Fibroblast of skin of back (primary cell): ENCODE measurements at places on chromosomes 6 and 20.
A peak's percentile ranks its signal among the peaks of the same experiment; 100 is the strongest.

- DNase-seq, result peak; percentile 76
Observed at GRCh38 chr20:57882451-57883161, 172.8 kb upstream of the PMEPA1 start.

- DNase-seq, result no peak
Observed at GRCh38 chr20:11467436-11467835, 450.3 kb upstream of the BTBD3 start.

DNA sequence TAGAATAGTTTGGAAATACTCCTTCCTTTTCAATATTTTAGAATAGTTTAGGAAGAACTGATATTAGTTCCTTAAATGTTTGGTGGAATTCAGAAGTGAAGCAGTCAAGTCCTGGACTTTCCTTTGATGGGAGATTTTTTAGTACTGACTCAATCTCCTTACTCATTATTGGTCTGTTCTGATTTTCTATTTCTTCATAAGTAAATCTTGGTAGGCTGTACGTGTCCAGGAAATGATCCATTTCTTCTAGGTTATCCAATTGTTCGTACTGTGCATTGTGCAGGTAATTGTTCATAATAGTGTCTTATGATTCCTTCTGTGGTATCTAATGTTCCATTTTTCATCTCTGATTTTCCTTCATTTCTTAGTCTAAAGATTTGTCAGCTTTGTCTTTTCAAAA is 138.9 kb downstream of the SYCP2 start:
- no peak for DNase-seq

- peak; percentile 10 for DNase-seq
Observed at GRCh38 chr6:134198093-134198492, 119.8 kb downstream of the SGK1 start.

DNA sequence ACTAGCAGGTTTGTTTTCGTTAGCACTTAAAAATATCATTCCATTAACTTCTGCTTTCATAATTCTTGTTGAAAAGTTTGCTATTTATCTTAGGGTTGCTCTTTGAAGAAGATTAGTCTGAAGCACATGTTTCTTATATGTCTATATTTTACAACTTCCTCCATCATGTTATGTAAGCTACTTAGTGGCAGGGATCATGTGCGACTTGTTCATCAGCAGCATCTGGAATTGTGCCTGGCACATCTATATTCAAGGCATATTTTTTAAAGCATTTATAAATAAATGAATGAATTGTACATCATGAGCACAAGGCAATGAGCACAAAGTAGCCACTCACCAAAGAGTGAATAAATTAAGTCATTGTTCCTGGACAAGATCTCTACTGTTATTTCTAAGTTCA is 187.2 kb upstream of the COL21A1 start:
- no peak for DNase-seq

GRCh38 chr20:13613917-13614316 is 24.8 kb downstream of the TASP1 start:
- DNase-seq, result peak; percentile 9

- no peak for DNase-seq
Observed at GRCh38 chr6:24536466-24536865, 41.7 kb downstream of the ALDH5A1 start.

DNA sequence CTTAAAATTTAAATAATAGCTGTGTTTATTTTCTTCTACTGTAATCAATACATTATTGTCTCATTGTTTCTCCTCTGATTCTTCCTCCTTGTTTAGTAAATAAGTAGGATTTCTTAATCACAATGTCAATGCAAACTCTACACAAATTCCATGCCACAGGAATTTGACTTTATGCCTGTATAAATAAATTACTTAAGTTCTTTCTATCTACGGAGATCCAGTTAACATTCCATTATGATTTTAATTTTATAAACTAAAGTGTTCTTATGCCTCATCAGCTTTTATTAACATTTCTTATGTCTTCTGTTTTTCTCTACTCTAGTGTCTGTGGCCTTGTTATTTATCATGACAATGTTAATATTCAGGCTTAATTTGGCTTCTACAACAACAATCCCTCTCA is 1169.2 kb downstream of the GRIK2 start:
- DNase-seq, result peak; percentile 1

DNA sequence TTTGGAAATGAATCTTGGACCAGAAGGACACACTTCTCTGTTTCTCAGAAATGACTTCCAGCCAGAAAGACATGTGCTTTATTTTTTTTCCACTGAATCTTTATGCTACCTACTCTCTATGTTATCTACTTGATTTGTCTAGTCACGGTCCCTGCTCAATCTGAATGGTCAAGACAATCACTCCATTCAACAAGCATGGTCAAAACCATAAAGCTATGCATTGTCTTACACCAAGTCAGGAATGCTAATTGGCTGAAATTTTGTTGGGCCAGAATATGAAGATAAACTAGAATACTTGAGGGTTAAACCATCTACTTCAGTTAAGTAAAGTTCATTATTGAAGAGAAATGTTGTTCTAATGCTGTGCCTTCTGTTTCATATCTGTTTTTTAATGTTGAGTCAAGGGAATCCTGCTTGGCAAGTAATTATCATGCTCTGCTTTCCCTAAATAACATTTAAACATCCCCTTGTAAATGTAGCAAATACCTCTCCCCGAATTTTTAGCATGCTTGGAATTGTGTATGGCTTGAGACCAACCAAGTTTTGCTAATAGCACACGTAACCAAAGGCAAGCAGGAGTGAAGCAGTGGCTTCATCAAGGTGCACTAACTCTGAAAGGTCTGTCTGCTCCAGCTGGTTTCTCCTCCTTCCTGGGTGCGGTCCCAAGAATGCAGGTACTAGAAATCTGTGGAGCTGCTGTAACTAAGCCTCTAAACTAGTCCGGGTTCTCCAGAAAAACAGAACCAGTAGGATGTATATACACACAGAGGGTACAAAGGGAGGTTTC is 190.3 kb upstream of the CDYL start:
- DNase-seq, result no peak

- no peak for DNase-seq
Observed at GRCh38 chr6:105949869-105950268, 136.3 kb upstream of the PRDM1 start.

GRCh38 chr20:53857723-53858236 is 212.6 kb downstream of the BCAS1 start:
- no peak for DNase-seq

DNA sequence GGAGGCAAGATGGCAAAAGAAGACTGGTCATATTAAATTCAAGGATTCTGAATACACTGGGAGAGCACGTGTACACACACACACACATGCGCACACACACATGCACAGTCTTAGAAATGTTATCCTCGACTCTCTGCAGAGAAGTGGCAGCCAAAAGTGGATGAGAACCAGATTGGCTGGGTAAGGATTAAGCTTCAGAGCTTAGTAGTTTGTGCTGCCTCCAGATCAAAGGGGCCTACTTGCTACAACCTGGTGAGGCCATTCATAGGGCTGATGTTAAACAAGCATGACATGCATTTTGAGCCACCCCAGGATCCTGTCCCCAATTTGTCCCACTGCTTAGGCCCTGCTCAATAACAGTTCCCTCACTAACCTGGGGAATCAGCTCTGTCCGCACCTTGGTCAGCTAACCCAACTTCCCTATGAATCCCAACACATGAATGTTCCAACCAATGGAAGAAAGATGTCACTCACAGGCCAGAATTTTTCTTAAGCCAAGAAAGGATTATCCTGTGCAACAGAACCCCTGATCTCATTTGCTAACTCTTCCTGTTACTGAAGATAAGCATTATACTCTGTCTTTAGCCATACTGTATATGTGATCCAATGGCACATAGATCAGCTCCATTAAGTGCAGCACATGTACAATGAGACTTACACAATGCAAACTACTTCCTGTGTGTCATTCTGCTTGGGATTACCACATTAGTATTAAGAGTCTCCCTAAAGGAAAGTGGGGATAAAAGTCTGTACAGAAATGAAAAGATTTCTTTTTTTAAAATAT is 31.0 kb downstream of the TOMM6 start:
- DNase-seq, result no peak

GRCh38 chr20:37236462-37236861 is 25.2 kb downstream of the GHRH start:
- DNase-seq, result no peak

DNA sequence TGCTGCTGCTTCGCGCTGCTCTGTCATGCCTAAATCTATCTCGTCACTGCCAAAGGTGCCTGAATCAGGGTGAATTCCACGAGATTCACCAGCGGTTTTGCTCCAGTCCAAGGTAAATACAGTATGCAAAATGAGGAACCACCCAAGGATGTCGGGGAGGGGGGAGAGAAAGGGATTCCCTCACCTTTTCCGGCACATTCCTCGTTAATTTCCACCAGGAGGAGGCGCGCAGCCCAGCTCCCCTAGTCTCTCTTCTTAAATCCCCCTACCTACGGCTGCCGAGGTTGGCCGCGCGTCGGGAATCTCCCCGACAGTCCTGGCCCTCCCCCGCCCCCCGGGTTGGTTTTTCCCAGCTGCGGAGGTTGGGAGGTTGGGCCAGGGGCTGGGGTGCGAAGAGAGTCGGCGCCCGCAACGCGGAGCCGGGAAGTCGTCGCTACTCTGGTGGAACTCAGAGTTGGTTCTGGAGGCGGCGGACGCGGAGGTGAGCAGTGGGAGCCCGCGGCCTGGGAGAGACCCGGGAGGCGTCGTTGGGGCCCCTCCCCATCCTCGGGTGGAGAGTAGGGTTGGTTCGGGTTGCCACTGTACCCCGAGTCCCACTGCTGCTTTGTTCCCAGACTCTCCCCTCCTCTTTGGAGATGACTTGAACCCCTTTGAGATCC is at the start of gene TPBG:
TSS of gene TPBG (plus strand) at position 390 of the 659 bp plus-strand sequence. CDS start 1,145 bp downstream, outside the sequence.
- DNase-seq, result peak; percentile 79

GRCh38 chr6:10140824-10141223 is 274.1 kb downstream of the TFAP2A start:
- DNase-seq, result no peak

DNA sequence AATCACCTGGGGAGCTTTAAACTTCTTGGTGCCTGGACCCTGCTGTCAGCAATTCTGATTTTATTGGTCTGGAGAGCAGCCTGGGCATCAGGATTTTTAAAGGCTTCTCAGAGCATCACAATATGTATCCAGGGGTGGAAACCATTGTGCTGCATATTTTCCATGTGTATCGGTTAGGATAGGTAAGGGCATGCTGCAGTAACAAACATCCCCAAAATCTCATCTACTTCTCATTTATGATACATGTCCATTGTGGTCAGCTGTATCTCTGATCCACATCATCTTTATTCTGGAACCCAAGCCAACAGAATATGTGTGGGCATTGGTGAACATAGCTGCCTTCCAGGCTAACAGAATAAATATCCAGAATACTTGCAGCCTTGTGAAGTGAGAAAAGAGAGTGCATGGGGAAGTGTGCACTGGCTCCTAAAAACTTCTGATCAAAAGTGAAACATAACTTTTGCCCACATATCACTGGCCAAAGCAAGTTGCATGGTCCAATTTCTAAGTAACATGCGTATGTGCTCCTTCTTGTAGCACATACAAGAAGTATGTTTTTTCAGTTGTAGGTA is 215.1 kb downstream of the ZMYND8 start:
- DNase-seq, result no peak

DNA sequence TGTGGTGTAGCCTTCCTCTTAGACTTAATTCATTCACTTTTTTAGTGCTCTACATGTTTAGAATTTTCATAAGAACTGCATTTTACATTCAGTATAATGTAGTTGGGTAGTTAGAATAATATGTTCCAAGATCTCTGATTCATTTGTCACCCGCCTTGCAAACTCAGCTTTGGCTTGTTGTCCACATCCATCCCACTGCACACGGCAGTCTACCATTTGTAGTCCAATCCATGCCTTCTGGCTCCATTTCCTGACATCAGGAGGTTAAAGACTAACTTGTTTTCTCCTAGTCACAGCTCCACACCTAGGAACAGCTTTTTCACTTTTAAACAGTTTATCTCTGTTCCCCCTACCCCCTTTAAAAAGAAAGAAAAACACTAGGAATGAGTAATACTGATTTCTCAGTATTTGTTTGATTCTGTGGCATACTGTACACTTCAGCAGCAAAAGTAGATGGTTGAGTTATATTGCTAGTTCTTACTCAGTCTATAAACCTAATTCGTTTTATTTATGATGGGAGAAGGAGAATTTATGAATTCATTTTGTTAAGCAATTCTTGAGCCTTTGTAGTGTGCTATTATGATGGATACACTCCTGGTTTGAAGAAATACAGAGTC is 180.9 kb downstream of the ARID1B start:
- no peak for DNase-seq

GRCh38 chr20:17615645-17616479 is 46.0 kb downstream of the DSTN start:
- DNase-seq, result no peak

- DNase-seq, result no peak
Observed at GRCh38 chr6:96899451-96899998, 1.8 kb upstream of the NDUFAF4 start.

- peak; percentile 64 for DNase-seq
Observed at GRCh38 chr20:62921119-62921687, 5.1 kb downstream of the DIDO1 start.

DNA sequence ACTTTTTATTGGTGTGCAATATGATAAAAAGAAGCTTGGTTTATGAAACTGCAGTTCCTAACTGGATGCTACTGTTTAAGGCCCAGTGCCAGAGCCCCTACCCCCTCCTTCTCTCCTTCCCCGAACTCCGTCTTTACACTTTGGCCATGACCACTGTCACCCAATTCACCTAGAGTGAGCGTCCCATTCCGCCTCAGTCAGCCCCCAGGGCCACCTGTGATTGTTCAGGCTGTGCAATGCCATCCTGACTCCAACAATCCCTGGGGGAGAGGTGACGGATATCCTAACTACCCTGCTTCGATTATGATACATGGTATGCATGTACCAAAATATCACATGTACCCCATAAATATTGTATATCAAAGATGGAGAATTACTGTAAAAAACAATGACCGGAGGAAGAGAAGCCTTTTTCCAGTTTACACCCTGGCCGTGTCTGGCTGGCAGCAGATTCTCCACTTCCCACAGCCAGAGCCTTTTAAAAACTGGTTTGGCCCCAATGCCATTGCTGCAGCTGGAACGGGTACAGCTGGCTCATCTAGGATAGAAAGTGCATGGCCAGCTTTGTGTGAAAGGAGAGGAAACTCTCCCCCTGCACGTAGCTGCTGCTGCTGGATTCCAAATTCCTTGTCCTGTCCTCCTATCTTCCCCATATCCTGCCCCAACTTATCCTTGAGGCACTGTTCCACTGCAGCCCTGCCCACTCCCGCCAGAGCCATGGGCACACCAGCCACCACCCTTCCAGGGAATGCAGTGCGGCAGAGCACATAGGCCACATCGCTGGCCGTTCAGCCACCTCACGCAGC is 99.7 kb downstream of the JPH2 start:
- no peak for DNase-seq

- DNase-seq, result peak; percentile 38
Observed at GRCh38 chr6:121222656-121223055, 111.6 kb downstream of the TBC1D32 start.
